NCI-H2171 treated with DMSO at 0.1 percent for 48 hours (cell line): ENCODE measurements at places on chromosomes 2 and 18.
A peak's percentile ranks its signal among the peaks of the same experiment; 100 is the strongest.

GRCh38 chr2:128796321-128796720 is 477.7 kb upstream of the HS6ST1 start:
- DNase-seq: no peak

DNA sequence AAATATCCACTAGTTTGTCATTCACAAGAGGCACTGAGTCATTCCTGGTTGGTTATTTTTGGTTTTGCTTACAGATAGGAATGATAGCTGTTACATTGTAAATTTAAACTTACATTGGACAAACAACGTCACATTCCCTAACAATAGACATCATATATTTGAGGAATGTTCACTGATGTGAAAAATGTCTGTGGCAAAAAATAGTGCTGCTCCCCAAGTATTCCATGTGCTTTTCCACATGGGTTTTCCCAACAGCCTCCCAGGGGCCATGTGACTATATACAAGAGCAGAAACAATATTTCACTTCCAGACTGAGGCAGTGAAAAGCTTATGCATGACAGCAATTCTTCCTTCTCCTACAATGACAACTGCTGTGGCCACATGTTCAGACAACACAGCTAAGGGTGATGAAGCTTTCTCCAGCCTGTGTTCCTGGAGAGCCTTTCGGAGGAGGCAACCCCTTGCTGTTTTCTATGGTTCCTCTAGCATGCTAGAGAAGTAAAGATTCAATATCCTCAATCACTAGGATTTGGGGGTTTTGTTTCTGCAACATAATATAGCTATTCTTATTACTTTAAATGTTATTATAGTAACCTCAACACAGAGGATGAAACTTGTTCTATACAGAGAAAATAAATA is 202.7 kb downstream of the PTH2R start:
- DNase-seq: peak; percentile 13

DNA sequence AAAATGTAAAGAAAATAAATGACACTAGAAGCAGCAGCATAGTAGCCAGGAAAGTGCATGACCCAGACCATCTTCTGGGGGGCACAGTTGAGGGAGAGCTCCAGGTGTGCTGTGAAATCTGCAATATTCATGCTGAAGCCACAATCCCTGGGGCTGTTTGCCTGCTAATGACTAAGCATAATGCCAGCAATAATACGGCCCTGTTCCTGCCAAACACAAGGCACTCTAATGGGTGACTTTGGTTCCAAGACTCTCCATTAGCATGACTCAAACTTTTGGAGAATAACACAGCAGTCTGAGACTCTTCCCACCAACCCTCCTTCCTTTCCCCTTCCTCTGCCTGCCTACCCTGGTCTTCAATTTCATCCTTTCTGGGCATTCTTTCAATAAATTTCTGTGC is 77.9 kb upstream of the DOCK10 start:
- no peak for DNase-seq

DNA sequence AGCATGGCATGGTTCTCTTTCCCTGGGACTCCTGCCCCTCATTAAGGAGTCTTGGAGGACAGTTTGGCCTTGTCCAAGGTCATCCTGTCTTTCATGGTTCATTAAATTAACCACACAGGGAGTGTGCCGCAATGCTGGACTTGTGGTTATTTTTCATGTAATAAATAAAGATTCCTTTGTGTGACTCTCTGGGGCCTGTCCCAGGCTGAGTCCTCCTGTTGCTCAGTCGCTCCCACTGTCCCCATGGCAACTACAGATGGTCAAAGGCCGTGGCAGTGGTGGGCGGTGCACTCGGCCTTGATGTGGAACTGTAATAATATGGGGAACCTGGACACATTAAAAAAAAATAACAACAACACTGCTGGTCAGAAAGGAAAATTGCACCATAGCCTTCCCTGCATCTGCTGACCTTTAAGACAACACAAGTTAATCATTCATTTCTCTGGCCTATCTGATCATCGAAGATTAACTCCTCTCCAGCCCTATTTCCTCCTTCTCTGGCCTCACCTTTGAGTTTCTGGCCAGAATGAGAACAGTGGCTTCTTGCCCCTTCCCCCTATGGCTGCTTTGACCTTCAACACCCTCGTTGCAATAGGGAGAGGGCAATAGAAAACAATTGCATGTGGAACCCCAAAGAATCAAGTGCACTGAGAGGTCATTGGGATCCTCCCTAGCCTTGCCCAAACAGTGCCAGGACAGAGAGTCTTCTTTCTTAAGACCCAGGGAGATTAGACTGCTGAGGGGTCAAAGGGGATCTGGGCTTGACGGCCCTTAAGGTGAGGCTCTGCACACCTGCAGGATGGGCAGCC is 44.7 kb downstream of the PSD4 start:
- no peak for DNase-seq

DNA sequence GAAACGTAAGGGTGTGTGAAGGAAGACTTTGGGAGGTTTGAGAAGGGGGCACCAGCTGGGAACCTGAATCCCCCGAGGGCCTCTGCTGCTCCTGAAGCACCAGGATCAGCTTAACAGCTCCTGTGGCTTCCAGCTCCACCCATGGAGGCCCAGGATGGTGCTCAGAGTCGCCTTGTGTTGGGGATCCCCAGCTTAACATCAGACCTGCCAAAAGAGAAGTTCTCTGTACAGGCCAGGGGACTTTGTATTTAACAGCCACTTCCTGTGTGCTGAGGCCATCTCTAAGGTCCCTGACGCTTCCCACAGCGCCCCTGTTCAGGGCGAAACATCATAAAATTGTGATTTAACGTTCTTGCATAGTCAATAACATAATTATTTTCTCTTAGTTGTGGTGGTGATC is 77.5 kb downstream of the NCK2 start:
- peak; percentile 72 for DNase-seq

DNA sequence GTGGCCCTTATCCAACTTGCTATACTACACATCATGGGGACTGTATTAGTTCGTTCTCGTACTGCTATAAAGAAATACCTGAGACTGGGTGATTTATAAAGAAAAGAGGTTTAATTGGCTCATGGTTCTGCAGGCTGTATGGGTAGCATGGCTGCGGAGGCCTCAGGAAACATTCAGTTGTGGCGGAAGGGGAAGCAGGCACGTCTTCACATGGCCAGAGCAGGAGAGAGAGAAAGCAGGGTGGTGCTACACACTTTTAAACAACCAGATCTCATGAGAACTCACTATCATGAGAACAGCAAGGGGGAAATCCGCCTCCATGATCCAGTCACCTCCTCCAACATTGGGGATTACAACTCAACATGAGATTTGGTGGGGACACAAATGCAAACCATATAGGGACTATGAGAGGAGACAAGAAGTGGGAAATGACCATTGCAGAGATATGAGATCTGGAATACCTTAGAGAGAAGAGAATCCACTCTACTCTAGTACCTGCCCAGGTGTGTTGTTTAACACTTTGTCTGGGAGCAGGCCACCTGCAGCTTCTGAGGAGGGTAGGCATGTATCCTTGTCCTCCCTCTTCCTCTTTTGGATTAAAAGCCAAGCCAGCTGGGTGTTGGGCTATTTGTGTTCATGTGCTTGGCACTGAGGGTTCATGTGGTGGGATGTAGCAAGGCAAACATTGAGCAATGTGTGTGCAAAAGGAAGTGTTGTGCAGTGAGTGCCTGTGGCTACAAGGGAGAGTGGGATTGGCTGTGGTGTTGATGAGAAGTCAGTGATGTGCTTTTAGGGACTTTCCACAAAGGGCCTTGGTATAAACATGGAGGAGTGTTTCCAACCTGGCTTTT is 22.8 kb downstream of the TTLL4 start:
- DNase-seq: no peak

DNA sequence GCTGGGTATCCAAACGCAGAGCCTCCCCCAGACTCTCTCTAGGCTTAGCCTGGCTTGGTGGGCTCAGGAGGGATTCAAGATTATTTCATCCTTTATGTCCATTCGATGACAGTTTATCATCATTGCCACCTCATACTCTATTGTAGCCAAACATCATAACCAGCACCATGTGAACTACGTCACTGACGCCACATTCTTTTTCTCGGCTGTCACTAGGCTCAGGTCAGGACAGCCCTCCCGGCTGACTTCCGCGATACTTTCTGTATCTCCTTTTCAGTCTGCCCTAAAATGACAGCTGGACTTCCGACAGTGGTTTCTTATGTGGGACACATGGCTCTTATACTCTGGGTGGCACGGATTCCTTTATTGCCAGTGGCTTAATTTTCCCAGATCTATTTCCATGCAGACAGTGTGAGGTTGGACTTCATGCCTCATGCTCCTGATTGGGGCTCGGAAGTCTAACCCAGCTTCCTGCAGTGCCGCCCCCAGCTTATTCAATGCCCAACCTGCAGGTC is 39.8 kb upstream of the SMIM21 start:
- no peak for DNase-seq

GRCh38 chr18:36314098-36314497 is 16.6 kb downstream of the FHOD3 start:
- DNase-seq: no peak

- no peak for DNase-seq
Measured at GRCh38 chr2:236973343-236973980, 112.2 kb upstream of the COPS8 start.
